NK-92 treated with Interleukin-12 subunit alpha and Interleukin-12 subunit beta, amount 100 ng/mL, for 24 hours (cell line): ENCODE measurements at places on chromosomes 6 and 20.

- DNase-seq: no peak
Measured at GRCh38 chr20:856361-856775, 22.9 kb downstream of the FAM110A start.

- DNase-seq: no peak
Measured at GRCh38 chr6:123105561-123105960, 109.5 kb downstream of the CLVS2 start.

DNA sequence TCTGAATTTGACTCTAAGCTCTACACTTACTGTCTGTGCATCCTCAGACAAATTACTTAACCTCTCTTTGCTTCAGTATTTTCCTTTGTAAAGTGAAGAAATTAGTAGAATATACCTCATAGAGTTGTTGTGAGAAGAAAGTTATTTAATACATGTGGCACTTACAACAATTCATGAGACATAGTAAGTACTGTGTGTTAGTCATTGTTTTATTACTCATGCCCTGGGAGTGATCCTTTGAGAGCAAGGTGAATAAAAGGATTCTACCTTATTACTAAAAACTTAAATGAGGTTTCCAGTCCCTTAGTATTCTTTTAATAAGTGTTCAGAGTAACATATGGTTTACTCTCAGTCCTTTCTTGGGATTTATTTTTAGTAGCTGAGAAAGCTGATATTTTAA is 233.6 kb upstream of the MAP3K7 start:
- DNase-seq: no peak

DNA sequence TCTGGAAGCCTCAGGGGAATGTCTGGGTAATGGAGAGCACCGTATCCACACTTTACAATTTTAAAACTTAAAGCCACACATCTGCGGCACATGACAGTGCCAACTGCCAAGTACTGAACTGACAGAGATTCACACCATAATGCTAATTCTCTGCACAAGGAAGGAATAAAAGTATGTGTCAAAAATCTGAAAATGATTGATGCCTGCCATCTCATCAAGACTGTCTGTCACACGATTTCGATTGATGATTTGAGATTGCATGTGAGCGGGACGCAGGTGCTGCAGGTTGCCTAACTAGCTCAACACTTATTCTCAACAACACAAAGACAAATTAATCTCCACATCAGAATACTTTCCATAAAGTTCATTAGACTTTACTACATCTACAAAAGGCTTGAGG is 391.2 kb downstream of the PRKN start:
- no peak for DNase-seq

DNA sequence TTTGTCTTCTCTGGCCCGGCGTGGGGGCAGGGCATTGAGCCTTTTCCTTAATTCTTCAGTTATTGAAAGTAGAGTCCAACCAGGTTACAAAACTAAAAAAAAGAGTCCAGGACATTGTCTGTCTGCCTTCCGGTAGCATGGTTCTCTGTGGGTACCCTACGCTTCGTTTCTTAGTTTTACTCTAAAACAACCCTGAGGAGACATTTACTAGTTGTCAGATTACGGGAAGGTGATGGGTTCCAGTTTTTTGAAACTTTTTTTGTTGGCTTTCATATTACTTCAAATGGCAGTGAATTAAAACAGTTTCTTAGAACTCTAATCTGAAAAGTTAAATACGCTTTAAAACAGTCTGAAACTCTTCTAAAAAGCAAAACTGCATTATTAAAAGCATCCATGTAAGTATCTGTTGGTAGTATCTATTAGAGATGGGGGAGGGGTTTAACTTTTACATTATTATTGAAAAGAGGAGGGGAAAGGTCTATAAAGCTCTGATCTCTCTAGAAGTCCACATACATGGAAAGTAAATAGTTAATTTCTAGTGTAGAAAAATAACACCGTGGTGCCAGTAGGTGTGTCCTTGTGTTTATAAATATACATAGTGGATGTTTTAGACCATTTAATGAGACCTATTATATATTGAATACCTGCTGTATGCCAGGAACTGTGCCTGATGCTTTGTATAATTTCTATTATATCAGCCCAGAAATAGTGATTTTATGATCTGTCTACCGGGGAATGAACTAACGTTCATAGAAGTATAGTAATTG is 2.2 kb downstream of the BICRAL start:
- DNase-seq: no peak

GRCh38 chr6:10382728-10383330 is 32.0 kb downstream of the TFAP2A start:
- no peak for DNase-seq

GRCh38 chr6:106448000-106448426 is 87.5 kb downstream of the CRYBG1 start:
- DNase-seq: no peak

- no peak for DNase-seq
Measured at GRCh38 chr20:36408219-36408618, 102.1 kb downstream of the DLGAP4 start.

DNA sequence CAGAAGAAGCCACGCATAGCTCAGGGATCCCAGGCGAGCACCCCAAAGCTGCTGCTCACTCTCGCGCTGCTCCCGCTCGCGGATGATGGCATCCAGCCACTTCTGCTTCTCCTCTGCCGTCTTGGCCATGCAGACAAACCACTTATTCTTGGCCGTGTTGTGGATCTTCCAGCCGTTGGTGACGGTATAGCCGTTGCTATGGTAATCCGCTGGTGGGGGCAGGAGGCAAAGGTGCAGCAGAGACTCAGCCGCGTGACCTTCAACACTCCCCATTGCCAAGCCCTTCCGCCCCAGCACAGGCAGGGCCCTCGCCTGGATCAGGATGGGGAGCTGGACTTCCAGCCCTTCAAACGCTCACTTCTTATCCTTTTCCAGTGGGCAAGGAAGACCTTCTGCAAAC is 136.9 kb downstream of the PREX1 start:
- DNase-seq: no peak

DNA sequence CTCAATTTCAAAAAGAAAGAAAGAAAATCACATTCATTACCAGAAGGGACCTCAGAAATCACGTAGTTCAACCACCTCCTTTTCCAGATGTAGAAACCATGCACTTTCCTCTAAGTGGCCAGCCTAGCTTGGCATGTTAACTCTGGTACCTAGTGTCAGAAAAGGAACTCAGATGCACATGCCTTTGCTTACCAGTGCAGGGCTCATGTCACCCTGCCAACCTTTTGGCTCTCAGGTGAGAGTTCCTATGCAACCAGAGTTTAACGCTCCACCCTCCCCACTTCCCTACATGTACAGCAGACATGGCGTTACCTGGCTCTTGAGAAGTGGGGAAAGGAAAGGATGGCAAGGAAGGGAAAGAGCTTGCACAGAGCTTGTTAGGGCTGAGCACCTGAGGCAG is 16.3 kb upstream of the IL17F start:
- no peak for DNase-seq

DNA sequence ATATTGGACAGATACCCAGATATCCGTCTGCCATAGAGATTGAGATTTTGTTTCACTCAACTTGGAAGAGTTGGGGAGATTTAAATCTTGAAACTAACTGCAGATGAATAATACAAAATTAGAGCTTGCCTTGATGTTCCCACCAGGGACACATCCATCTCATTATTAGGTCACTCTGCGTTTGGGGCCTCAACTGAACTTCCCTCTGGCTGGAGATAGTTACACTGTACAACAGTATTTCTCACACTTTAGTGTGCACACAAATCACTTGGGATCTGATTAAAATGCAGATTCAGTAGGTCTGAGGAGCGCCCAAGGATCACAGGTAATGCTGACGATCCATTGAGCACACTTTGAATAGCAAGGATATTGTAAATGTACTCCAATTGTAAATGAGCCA is 35.0 kb upstream of the ADTRP start:
- DNase-seq: no peak

- no peak for DNase-seq
Measured at GRCh38 chr6:88704980-88705379, 258.4 kb downstream of the RNGTT start.

DNA sequence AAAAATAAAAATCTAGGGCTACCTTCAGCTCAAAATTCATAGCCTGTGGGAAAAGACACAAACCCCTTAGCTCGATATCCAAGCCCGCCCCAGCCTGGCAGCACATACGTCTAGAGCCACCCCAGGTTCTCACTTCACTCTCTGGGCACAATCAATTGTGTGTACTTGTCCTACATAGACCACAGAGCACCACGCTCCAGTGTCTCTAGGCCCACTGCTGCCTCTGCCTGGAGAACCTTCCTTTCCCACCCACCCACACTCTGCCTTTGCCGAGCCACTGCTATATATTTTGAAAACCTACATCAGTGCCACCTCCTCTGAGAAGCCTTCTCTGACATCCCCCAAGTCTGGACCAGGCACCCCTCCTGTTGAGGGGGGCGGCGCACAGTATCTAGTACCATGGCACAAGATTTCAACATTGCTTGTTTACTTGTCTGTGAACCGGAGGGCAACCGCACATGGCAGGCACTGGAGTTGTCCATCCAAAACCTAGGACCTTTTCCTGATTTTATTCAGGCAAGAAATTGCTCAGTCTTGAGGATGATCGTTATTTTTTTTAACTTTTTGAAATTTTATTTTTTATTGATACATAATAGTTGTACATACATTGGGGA is 141.5 kb downstream of the UNC5CL start:
- DNase-seq: no peak

DNA sequence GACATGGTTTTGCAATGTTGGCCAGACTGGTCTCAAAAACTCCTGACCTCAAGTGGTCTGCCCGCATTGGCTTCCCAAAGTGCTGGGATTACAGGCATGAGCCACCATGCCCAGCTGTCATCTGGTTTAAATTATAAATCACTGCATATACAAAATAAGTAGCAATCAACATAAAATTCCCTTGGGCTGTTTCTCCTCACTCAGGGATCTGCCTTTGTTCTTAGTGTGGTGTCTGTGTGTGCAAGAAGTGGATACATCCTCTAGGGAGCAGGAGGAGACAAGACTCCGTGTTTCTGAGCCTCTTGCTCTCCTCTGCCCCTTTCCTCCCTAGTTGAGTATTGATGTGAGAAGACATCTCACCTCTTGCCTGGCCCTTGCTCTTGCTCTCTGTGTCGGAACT is 65.2 kb upstream of the ADGRF4 start:
- DNase-seq: no peak

GRCh38 chr6:40930045-40930444 is 109.0 kb downstream of the UNC5CL start:
- DNase-seq: no peak

GRCh38 chr6:27078734-27079357 is 168.7 kb upstream of the PRSS16 start:
- peak; percentile 3 for DNase-seq

DNA sequence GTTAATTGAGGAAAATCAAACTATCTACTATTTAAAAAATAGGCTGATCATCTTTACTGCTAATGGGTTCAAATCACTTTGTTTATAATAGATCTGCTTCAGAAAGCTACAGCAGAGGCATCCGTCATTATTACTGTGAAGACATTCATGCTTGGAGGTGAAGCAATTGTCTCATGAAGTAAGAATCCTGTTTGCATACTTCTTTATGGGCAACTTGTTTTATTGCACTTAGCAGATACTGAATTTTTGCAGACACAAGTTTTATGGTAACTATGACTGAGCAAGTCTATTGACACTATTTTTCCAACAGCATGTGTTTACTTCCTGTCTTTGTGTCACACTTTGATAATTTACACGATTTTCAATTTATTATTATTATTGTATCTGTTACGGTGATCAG is 573.9 kb downstream of the RFPL4B start:
- DNase-seq: no peak

DNA sequence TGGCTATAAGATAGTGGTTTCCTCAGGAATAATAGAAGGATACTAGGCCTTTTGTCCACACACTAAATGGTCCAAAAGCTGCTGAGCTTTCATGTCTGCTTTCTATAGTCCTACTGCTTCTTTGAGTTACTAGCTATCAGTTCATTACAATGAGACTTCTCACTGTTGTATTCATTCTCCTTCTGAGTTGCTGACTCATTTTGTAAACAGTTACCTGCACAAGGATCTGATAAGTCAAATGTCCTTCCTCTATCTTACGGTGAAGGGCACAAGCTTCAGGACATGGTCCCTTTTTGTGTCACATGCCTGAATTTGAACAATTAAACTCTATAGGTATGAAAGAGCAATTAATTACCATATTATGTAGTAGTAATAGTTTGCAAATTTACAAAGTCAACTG is 90.5 kb downstream of the MAN1A1 start:
- DNase-seq: no peak

- DNase-seq: no peak
Measured at GRCh38 chr20:46349742-46350056, 41.4 kb upstream of the CDH22 start.
